ENCODE measurements at places on chromosomes 3 and 15. TPM values are rescaled to one million over a fixed set of nuclear protein-coding genes. Genes with fewer than 3 reads are reported as not detected.

Gene MORC1
- polyA plus RNA-seq = not detected

Gene MCF2L2
- 1.8 TPM for polyA plus RNA-seq

Gene HHATL
- polyA plus RNA-seq = 17.8 TPM

Gene MEX3B
- polyA plus RNA-seq = 0.47 TPM

Gene GPR87
- not detected for polyA plus RNA-seq

Gene MYEF2
- 14.5 TPM for polyA plus RNA-seq

Gene COL8A1
- polyA plus RNA-seq = 0.87 TPM

Gene LPCAT4
- polyA plus RNA-seq = 34.6 TPM

Gene NAALADL2
- 0.87 TPM for polyA plus RNA-seq

Gene PLA2G4F
- polyA plus RNA-seq = 0.91 TPM

Gene HIGD2B
- not detected for polyA plus RNA-seq

Gene SLC24A5
- not detected for polyA plus RNA-seq

Gene ECE2
- 25.4 TPM for polyA plus RNA-seq

Gene CISH
- polyA plus RNA-seq = 21.5 TPM

Gene KLHL6
- 0.19 TPM for polyA plus RNA-seq

Gene KNG1
- 0.14 TPM for polyA plus RNA-seq

Gene GOLGA6B
- not detected for polyA plus RNA-seq

Gene TRH
- polyA plus RNA-seq = not detected

Gene MEIS2
- polyA plus RNA-seq = 30.5 TPM

Gene PLXNA1
- polyA plus RNA-seq = 6.4 TPM

Gene RTF1
- 17.3 TPM for polyA plus RNA-seq

Gene FBN1
- 1.5 TPM for polyA plus RNA-seq

Gene CLEC3B
- polyA plus RNA-seq = 12.8 TPM

Gene C3orf80
- 0.23 TPM for polyA plus RNA-seq

Gene SPINT1
- 67.1 TPM for polyA plus RNA-seq

Gene MCTP2
- 3.7 TPM for polyA plus RNA-seq

Gene LRTM1
- not detected for polyA plus RNA-seq

Gene ZNF860
- polyA plus RNA-seq = 0.49 TPM

Gene CNTN4
- polyA plus RNA-seq = 7.0 TPM

Gene CADM2
- polyA plus RNA-seq = 0.65 TPM

Gene DNAH12
- 6.1 TPM for polyA plus RNA-seq

Gene C2CD4A
- polyA plus RNA-seq = 2.2 TPM

Gene TAGLN3
- polyA plus RNA-seq = 14.2 TPM

Gene CHDH
- 11.9 TPM for polyA plus RNA-seq

Gene GOLGA8N
- 18.0 TPM for polyA plus RNA-seq

Gene SPRED1
- 2.5 TPM for polyA plus RNA-seq

Gene MED12L
- polyA plus RNA-seq = 0.16 TPM

Gene C3orf49
- not detected for polyA plus RNA-seq

Gene OSTN
- 0.70 TPM for polyA plus RNA-seq
